ENCODE measurements at places on chromosomes 5 and 9.

- no peak for DNase-seq
These were observed 526.4 kb downstream of the NR2F1-AS1 start for GRCh38 chr5:93054424-93055163.

DNA sequence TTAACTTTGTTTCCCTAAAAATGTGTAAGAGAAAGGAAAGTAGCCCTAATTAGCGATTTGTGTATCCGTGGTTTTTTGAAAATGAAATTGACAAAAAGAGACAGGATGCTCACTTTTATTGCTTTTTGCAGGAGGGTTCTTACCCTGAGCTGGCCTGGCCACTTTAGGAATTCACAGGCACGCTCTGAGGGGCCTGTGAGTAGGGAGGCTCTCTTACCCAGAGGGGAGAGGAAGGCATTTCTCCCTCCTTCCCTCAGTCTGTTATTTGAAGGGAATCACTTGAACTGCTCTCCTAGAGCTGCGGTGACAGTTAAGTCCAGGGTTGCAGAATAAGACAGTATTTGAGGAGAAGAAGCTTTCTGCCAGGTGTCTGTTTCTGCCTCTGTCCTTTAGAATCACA is 16.7 kb downstream of the PIK3R1 start:
- no peak for DNase-seq

DNA sequence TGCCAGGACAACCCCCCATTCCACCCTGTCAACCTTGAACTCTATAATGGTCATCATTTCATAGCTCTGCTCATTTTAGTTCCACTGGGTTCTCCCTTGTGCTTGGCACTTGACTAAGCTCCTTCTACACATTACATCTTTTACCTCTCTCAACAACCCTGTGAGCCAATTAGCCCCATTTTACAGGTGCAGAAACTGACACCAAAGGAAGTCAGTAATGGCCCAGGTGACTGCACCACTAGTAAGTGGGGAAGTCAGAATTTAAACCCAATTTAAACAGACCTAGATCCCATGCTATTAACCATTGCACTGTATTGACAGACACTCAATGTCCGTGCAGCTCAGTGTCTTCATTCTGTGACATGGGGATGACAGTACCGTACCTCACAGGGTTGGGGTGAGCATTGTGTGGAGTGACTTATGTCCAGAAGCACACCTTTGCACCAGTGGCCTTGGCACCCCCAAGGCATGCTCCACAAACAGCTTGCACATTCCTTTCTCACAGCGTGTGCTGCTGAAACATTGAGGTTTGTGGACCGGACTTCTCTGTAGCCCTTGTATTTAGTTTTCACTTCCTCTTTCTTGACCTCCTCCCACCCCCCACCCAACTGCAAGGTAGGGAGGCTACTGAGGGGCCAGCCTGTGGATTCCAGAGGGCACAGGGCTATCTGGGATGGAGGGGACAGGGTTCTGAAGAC is 23.1 kb downstream of the IRF1 start:
- DNase-seq = no peak

- no peak for DNase-seq
These were observed 2.1 kb upstream of the TPM2 start for GRCh38 chr9:35691757-35692301.

DNA sequence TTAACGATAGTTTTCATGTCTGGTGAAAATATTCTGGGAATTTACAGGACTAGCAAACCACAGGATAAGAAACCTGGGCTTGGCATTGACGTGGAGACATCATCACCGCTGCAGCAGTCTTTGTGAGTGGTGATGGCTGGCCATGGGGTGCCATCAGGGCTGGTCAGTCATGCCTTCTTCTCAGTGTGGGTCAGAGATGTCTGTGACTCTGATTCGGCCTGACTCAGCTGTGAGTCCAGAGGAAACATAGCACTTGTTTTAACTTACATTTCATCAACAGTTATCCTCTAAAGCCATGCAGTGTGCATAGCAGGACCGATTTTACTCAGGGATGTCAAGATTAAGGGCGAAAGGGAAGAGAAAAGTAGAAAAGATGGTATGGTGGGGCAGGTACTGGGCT is 33.2 kb upstream of the CYFIP2 start:
- DNase-seq = no peak

DNA sequence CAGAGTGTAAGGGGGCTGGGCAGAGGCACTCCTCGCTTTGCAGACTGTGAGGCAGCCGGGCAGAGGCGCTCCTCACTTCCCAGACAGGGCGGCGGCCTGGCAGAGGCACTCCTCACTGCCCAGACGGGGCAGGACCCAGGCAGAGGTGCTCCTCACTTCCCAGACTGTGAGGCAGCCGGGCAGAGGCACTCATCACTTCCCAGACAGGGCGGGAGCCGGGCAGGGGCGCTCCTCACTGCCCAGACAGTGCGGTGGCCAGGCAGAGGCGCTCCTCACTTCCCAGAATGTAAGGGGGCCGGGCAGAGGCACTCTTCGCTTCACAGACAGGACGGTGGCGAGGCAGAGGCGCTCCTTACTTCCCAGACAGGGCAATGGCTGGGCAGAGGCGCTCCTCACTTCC is 442.5 kb downstream of the SPATA31D1 start:
- no peak for DNase-seq

- DNase-seq = no peak
These were observed 8.9 kb upstream of the ENTPD8 start for GRCh38 chr9:137449931-137450538.

GRCh38 chr9:14063756-14064155 is 250.2 kb downstream of the NFIB start:
- DNase-seq = no peak

DNA sequence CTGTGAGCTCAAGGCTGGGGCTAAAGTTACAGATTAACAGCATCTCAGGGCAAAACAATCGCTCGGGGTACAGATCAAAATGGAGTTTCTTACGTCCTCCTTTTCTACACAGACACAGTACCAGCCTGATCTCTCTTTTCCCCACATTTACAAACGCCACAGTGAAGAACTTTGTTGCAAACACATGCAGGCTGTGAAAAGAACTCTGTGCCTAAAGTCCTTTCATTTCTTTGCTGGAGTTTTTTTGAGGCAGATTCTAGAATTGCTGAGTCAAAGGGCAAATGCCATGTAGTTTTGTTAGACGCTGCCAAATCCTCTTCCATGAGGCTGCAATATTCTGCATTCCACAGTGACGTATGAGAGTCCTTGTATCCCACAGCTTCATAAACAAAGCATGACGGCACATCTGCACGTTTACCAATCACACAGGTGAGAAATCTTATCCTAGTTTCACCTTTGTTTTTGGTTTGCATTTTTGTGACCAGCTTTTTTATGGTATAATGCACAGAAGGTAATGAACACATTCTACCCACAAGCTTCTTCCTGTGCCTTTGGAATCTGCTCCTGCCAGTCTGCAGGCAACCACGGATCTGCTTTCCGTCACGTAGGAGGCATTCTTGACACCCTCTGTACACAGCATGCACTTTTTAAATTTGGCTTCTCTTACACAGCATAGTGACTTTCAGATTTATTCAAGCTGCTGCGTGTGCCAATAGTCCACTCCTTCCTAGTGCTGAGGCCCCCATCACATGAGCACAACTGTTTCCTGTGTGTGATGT is 44.6 kb upstream of the LPCAT1 start:
- no peak for DNase-seq

DNA sequence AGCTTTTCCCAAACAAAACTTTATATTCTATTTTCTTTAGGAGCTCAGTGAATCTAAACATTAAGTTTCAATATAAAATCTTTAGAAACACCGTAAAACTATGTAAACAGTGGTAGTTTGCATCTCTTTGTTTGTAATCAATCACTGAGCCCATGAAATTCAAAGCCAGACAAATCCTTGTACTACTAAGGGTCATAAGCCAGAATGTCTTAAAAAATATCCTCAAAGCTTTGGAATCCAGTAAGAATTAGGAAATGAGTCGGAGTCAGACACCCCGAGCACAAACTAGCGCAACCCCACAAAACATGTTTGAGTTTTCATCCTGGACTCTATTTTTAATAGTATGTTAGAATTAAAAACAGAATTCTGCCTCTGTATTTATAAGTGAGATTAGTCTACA is 153.8 kb downstream of the HSPA4 start:
- no peak for DNase-seq

- DNase-seq = no peak
These were observed 49.7 kb downstream of the MYO10 start for GRCh38 chr5:16886366-16886736.

DNA sequence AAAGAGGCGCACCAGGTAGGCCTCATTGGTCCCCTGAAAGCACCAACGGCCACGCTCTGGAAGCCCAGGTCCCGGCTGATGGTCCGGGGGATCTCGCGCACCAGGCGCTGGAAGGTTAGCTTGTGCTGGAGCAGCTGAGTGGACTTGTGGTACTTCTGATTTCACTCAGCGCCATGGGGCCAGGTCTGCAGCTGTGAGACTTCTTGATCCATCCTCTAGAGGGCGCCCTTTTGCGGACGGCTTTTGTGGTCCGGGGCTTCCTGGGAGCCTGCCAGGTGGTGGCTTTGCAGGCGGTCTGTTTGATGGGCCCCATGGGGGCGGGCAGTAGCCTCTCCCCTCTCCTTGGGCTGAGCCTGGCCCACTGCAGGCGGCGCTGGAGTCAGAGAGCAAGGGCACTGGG is 10.4 kb downstream of the TAF11L12 start:
- no peak for DNase-seq

GRCh38 chr9:124381170-124381945 is 33.9 kb downstream of the PSMB7 start:
- no peak for DNase-seq

DNA sequence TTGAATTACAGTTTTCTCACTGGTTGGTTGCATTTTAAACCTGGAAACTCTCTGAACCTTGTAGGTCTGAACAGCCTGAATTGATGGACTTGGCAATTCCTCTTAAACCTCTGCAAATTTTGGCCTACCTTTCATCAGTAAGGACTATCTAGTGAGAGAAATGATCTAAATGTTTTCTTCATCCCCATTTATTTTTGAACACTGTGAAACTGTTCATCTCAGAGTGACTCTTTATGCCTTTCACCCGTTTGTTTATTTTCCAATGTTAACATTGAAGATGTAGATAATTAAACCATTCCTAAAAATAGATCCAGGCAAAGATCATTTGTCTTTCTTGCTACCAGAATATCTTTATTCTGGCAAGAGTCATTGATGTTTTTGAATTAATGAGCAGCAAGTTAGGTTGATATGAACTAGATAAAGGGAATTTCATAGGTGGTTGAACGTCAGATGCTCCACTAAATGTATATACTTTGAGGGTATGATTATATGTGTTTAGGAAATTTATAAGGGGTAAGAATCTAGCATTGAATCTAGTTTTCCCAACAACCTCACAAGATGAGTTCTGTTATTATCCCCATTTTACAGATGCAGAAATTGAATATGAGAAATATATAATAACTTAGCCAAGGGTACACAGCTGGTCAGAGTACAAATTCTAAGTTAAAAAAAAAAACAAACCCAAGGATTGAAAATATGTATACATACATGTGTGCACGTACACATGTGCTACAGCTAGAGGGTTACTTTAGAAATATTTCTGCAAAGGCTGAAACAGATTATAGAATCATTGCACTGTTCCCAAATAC is 3.4 kb downstream of the CPEB4 start:
- DNase-seq = no peak

DNA sequence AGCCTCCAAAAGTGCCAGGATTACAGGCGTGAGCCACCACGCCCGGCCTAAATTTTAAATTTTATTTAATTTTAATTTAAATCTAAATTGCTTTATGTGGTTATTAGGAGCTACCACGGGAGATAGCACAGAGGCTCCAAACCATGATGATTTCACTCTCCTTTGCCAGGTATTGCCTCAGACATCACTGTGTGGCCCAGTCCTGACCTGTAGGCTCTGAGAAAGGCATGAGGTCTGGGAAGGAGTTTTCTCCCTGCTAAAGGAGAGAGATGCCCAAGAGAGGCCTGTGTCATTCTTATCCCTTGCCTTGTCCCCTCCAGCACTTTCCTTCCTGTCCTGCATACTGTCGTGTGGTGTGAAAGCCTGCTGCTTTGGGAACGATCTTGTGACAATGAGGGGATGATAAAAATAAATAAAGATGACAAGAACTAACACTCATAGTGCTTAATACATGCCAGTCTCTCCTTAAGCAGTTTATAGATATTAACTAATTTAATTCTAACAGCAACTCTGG is 37.0 kb upstream of the BASP1 start:
- no peak for DNase-seq

DNA sequence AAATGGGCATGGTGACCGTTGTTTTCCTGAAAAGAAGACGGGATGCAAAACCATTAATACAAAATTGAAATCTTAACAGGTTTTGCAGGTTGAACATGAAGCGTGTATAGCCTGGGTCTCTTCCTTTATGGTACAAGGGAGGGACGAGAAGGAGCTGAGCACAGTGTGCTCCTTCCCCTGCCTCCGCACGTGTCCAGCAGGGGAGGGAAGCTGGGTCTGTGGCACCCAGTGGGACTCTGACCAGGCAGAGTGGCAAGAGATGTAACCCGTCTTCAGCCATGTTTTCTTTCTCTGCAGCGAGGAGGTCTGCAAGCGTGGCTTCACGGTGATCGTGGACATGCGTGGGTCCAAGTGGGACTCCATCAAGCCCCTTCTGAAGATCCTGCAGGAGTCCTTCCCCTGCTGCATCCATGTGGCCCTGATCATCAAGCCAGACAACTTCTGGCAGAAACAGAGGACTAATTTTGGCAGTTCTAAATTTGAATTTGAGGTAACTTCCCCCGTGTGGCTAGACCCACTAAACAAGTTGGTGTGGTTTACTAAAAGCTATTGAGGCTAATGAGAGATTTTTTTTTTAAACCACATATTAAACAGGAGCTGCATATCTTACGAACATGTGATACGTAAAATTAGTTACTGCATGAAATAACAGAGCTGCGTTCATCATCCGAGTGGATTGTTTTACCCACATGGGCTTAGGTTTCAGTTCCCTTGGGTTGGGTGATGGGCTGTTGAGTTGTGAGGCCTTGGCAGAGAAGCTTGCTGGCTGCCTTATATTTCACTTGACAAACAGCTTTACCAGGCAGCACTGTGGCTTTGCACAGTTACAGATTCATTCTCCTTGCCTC is 143.7 kb downstream of the TRIO start:
- DNase-seq = no peak

DNA sequence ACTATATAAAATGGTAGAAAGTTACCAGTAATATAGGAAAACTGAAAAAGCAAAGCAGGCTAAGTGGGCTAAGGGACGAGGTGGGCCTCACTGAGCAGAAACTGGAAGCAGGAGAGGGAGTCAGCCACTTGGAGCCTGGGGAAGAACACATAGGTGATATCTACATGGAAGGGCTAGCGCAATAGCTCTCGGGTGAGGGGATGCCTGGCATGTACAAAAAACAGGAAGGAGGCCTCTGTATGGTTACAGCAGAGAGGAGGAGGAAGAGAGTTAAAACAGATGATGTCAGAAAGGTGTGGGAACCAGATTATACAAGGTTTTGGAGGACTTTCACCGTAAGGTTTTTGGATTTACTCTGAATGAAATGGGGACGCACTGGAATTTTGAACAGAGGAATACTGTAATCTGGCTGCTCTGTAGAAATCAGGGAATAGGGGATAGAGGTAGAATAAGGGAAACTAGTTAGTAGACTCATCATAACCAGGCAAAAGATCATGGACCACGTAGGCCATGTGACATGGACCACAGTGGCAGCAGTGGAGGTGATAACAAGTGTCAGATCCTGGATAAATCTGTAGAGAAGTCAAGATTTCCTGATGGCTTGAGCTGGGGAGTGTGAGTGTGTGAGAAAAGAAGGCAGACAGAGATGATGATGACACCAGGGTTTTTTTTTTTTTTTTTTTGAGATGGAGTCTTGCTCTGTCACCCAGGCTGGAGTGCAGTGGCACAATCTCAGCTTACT is 52.5 kb downstream of the FNBP1 start:
- DNase-seq = no peak

Measured in activated CD4-positive, alpha-beta T cell treated with anti-CD3 and anti-CD28 coated beads for 24 hours (primary cell).